ENCODE measurements at places on chromosomes 1 and 21.

- no peak for DNase-seq
Measured at GRCh38 chr1:30762930-30763650, 5.5 kb upstream of the LAPTM5 start.

GRCh38 chr1:204128464-204128963 lies 23.3 kb downstream of the ETNK2 start:
- DNase-seq = no peak

DNA sequence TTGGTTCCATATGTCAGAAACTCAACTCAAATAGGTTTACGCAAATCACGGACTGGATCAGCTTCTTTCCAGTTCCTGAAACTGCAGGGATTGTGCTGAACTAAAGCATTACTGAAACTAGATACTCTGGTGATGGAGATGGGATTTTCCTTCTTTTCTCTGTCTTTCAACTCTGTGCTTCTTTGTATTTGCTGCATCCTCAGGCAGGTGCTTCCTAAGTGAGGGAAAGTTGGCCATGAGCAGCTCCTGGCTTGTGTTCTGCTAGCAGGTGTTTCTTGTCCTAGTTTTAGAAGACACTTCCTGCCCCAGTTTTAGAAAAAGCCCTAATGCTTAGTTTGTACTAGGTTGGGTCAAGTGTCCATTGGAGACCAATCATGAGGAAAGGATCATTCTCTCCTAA lies 86.7 kb upstream of the USP24 start:
- DNase-seq = no peak

- no peak for DNase-seq
Measured at GRCh38 chr1:100400404-100400803, 48.1 kb downstream of the CDC14A start.

DNA sequence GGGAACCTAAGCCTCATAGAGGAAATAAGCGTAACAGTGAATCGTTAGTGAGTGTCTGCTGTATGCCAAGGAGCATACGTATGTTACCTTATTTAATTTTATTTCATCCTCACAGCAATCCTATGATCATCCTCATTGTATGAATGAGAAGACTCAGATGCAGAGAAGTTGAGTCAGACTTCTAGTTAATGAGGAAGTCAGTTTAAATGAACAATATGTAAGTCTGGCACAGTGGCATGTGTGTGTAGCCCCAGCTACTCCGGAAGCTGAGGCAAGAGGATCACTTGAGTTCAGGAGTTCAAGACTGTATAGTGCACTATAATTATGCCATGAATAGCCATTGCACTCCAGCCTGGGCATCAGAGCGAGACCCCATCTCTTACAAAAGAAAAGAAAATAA lies 148.0 kb downstream of the ZZZ3 start:
- DNase-seq = no peak

GRCh38 chr1:53328009-53328461 lies at the start of gene LRP8:
TSS of gene LRP8 (minus strand) at chr1:53328070. CDS start at chr1:53327912, 158 bp downstream.
- peak; percentile 98 for DNase-seq

All from GM03348 (cell line).